Left lung (tissue), 14 donors: ENCODE measurements at places on chromosomes 1 and 21. TPM values are rescaled to one million over a fixed set of nuclear protein-coding genes. Genes with fewer than 3 reads are reported as not detected.

The LCE6A gene
- not detected for total RNA-seq

DNA sequence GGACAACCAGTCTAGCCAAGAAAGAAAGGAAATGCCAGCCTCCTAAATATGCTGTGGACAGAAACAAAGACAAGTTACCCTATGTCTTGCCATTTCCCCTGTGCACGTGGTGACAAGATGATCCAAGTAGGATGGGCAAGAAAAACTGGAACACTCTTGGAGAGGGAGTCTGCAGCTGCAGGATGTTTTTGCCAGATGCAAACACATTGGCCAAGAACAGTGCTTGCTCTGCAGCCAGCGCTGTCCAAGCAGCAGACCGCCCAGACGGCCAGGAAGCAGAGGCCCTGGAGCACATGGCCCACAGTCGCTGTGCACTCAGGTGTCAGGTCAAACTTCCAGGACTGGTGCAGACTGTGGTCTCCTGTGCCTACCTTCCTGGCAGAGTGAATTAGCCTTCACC lies 189.3 kb downstream of the SLC35F3 start:
- DNase-seq: no peak

The TDRD10 gene
- 3.8 TPM for total RNA-seq

The ADAM30 gene
- not detected for total RNA-seq

DNA sequence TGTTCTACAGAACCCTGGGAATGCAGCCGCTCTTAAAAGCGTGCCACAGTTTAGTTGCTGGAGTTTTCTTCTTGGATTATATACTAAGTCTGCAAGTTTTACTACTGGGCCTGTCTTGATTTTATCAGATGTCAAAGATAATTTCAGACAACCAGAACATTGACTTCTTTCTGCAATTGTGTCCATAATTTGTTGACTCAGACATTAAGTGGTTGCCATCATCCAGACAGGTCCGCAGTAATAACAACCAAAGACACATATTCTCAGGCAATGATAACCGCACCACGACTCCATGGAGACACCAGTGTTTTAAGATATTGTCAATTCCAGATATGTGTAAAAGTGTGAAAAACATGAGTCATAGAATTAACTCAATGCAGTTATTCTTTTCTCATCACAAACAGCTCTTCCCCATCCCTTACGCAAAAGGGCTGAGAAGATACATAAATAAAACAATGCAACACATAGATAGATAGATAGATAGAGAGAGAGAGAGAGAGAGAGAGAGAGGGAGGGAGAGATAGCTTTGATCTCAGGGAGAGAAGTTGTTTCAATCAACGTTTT lies 90.4 kb upstream of the FMN2 start:
- no peak for DNase-seq

The TBX19 gene
- 1.8 TPM for total RNA-seq

The CRABP2 gene
- total RNA-seq: 23.3 TPM

DNA sequence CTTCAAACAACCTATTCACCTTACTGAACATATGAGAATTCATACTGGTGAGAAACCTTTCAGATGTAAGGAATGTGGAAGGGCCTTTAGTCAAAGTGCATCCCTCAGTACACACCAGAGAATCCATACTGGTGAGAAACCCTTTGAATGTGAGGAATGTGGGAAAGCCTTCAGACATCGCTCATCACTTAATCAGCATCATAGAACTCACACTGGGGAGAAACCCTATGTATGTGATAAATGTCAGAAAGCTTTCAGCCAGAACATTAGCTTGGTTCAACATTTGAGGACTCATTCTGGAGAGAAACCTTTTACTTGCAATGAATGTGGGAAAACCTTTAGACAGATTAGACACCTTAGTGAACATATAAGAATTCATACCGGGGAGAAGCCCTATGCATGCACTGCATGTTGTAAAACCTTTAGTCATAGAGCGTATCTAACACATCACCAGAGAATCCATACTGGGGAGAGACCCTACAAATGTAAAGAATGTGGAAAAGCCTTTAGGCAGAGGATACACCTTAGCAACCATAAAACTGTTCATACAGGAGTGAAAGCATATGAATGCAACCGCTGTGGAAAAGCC lies 13.2 kb upstream of the EXO5 start:
- no peak for DNase-seq

DNA sequence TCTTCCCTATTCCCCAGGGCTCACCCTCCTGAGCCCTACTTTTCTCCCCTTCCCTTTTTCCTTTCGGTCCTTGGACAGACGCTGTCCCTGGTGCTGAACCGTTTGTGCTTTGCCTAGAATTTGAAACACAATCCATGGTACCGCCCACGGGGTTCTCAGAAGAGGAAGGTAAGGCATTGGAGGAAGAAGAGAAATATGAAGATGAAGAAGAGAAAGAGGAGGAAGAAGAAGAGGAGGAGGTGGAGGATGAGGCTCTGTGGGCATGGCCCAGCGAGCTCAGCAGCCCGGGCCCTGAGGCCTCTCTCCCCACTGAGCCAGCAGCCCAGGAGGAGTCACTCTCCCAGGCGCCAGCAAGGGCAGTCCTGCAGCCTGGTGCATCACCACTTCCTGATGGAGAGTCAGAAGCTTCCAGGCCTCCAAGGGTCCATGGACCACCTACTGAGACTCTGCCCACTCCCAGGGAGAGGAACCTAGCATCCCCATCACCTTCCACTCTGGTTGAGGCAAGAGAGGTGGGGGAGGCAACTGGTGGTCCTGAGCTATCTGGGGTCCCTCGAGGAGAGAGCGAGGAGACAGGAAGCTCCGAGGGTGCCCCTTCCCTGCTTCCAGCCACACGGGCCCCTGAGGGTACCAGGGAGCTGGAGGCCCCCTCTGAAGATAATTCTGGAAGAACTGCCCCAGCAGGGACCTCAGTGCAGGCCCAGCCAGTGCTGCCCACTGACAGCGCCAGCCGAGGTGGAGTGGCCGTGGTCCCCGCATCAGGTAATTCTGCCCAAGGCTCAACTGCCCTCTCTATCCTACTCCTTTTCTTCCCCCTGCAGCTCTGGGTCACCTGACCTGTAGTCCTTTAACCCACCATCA lies 10.4 kb downstream of the BCAN start:
- peak; percentile 49 for DNase-seq

DNA sequence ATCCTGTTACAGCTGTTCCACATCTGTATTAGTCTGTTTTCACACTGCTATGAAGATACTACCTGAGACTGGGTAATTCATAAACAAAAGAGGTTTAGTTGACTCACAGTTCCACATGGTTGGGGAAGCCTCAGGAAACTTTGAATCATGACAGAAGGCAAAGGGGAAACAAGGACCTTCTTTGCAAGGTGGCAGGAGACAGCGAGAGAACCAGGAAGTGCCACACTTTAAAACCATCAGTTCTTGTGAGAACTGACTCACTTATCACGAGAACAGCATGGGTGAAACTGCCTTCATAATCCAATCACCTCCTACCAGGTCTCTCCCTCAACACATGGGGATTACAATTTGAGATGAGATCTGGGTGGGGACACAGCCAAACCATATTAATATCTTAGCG lies 110.3 kb upstream of the TRABD2B start:
- no peak for DNase-seq
